ENCODE measurements at places on chromosomes 2 and 18.

GRCh38 chr18:5918205-5918858, 23.0 kb upstream of the TMEM200C start:
- no peak for DNase-seq

GRCh38 chr2:203453858-203454451, 81.1 kb downstream of the RAPH1 start:
- DNase-seq, result peak; percentile 17

DNA sequence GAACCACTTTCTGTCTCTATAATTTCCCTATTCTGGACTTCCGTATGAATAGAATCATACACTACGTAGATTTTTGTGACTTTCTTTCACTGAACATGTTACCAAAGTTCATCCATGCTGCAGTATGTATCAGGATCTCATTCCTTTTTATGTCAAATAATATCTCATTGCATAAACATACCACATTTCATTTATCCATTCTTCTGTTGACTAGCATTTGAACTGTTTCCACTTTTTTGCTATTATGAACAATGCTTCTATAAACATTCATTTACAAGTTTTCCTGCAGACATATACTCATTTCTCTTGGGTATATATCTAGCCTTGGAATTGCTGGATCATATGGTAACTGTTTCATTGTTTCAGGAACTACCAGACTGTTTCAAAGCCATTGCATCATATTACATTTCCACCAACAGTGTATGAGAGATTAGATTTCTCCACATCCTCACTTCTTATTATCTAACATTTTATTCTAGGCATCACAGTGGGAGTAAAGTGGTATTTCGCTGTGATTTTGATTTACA, 186.2 kb downstream of the DYM start:
- DNase-seq, result no peak

DNA sequence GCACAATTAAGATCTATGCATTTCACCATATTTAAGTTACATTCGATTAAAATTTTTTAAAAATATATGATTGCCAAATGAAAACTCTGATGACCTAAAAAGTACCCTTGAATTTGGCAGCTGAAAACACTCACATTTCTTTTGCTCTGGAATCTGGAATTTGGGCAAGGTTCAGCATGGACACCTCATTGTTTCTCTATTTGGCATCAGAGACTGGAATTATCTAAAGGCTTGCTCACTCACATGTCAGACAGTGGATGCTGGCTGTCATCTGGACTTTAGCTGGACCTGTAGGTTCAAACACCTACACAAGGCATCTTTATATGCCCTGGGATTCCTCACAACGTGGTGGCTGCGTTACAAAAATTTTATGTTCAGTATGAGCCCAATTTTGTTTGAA, 16.1 kb downstream of the MBOAT2 start:
- no peak for DNase-seq

Data from effector memory CD8-positive, alpha-beta T cell (primary cell).